Activated CD4-positive, alpha-beta T cell treated with anti-CD3 and anti-CD28 coated beads, Interleukin-2, amount 50 U/mL, for 4 hours (primary cell): ENCODE measurements at places on chromosomes 11 and 22.

DNA sequence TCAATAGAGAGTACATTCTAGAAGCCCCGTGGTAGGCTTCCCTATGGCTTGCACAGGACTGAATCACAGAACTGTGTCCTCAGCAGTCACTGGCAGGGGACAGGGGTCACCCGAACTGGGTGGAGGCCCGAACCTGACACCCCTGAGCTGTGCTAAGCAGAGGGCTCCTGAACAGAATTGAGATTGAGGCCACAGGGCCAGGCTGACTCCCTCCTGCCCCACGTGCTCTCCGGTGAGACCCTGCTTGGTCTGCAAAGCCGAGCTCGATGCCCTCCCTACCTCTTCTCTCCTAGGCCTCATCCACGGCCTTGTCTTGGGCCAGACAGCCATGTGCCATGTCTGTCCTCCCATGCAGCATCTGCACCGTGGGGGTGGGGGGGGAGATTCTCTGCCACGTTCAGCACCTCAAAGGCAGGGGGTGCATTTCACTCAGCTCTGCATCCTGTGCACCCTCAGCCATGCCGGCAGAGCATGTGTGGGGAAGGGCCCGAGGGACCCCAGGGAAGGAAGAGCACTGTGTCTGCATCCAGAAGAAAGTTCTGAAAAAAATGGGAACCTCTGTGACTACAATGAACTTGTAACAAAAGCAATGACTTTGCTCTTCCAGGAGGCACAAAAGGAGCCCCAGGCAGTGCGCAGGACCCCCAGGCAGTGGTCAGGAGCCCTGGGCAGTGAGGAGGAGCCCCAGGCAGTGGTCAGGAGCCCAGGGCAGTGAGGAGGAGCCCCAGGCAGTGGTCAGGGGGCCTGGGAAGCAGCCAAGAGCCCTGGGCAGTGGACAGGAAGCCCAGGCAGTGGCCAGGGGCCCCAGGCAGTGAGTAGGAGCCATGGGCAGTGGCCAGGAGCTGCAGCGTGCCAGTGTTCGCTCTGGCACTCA is 76.7 kb upstream of the SEPTIN5 start:
- no peak for DNase-seq

DNA sequence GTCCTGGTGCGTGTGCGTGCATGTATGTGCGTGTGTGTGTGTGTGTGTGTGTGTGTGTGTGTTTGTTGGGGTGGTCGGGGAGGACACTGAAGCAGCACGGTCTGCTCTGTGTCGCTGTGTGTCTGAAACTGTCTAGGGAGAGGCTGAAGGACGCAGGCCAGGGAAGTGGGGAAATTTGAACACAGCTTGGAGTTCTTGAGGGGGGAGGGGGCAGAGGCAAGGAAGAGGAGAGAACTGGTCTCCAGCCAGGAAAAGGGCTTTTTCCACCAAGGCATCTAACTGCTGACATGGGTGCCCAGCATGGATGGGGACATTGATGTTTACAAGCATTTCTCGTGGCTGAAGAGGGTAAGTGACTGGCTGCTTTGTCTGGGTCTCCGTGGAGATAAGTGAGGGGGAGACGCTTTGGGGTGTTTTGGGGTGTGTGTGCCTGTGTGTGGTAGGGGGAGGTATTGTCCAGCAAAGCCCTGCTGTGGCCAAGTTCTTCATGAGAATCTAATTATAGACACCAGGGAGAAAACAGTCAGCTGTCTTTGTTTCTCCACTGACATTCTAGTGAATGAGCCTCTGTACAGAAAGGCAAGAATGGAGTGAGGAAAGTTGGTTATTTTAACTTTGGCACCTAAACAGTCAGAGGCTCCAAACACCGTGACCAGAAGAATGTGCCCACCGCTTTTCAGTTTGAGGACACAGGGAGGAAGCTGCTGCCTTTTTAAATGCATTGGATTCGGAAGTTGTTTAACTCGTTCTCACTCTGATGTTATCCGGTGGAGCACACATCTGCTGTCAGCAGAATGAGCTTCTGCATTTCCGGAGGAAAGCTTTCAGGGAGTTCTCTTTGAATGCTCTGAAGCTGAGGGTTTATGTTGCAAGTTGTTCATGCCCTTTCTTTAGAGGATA is 63.7 kb downstream of the PPFIBP2 start:
- no peak for DNase-seq

DNA sequence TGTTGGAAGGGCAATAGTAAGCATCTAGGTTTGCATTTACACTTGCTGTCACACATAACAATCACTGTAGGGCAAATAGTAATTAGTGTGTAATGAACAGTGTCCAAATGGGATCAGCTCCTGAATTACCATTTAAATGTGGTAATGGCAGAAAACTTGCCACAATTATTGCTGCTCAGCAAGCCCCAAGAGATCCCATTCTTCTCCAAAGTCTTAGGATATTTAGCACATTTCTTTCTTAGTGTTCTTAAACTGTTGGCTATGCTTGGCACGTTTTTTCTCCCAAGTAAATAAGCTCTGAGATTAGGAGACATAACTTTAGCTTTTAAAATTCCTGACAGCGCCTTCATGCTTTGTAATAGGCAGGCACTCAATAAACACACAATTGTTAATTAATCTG is 1037.0 kb downstream of the DLG2 start:
- no peak for DNase-seq

DNA sequence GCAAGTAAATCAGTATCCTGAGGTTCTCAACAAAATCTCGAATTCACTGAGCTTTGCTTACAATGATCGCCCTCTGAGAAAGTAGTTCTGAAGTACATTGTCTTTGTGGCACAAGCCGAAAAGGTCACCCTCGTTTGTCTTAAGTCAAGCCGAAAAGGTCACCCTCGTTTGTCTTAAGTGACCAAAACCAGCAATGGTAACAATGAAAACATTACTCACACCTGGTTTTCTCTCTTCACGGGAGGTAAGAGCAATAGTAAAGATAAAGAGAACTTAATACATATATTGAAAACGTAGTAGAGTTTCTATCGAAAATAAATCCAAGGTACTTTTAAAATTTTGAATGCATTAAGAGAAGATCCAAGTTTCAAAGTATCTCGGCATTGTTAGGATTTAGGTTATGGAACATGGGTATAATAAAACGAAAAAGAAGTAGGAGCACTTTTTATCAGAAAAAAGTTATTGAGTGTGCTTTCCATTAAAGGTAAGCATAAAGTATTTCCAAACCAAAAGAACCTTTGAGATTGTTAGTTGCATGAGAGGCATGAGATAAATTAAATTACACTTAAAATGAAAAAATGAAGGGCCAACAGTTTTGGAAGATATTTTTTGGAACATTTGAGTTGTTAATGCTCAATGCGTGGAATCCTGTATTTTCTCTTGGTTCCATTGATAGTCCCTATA is 1.2 kb downstream of the BARX2 start:
- no peak for DNase-seq

- DNase-seq = no peak
Measured at GRCh38 chr11:16603245-16603644, 135.2 kb upstream of the C11orf58 start.

DNA sequence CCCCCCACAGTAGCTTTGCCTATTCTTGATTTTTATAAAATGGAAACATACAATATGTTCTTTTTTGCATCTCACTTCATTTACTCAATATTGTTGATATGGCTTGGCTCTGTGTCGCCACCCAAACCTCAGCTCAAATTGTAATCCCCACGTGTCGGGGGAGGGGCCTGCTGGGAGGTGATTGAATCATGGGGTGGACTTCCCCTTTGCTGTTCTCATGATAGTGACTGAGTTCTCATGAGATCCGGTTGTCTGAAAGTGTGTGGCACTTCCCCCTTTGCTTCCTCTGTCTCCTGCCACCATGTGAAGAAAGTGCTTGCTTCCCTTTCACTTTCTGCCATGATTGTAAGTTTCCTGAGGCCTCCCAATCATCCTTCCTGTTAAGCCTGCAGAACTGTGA is 431.3 kb downstream of the MN1 start:
- no peak for DNase-seq

- DNase-seq = no peak
Measured at GRCh38 chr22:30000566-30000965, 79.7 kb upstream of the HORMAD2 start.
